Left renal cortex interstitium (tissue), 4 donors: ENCODE measurements at places on chromosomes 12 and 14.

DNA sequence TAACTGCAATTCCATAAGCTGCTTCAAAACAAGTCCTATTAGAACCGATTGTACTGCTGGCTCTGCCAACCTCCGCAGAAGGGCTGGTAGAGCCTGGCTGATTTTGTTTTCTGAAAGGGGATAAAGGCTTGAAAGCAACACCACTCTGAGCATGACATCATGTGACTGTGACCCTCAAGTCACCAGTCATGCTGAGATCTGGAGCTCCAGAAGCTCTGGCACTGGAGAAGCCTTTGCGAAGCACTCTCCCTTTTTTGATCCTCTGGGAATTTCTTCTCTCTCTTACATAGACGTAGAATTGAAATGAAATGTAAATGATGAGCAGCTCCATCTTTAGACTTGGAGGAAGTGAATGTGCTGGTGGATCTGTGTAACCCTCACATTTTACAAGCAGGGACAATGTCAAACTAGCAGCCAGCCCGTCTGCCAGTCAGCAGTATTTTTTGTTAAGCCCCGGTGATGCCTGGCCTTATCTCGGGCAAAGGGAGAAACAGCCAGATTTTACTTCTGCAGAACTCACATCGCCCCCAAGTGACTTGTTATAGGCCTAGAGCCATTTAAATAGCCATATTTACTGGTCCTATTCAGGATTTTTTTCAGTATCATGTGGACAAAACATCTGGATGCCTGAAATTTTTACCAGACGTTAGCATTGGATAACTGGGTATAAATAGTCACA, 112.1 kb upstream of the NPAS3 start:
- DNase-seq: no peak

- DNase-seq: no peak
These were observed 854.0 kb downstream of the DIO2 start for GRCh38 chr14:79357307-79357706.

- DNase-seq: no peak
These were observed 49.0 kb upstream of the SLC8A3 start for GRCh38 chr14:70237710-70238109.

- DNase-seq: no peak
These were observed 41.9 kb downstream of the JDP2 start for GRCh38 chr14:75469606-75470237.

- no peak for DNase-seq
These were observed 156.2 kb upstream of the CPNE8 start for GRCh38 chr12:39061576-39061975.

DNA sequence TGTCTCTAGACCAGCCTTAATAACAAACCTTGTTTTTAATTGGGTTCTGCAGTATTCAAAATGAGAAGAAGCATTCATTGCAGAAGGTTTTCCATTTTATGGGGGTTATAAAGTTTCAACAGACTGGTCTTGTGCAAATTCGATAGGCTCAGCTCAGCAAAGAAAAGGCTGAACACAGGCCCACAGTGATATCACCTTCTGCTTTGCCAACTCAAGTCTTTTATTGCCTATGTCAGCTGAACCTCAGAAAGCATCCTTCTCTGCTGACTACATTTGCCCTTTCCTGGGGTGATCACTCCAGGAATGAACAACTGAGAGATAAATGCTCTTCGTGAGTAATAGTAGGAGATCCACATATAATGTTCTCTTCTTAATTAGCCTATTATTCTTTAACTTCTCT, 134.5 kb upstream of the CCDC175 start:
- DNase-seq: no peak
